ENCODE measurements at places on chromosomes 6 and 20.
A peak's percentile ranks its signal among the peaks of the same experiment; 100 is the strongest.

GRCh38 chr6:111520524-111520923 lies 37.5 kb upstream of the REV3L start:
- no peak for DNase-seq

GRCh38 chr6:96032661-96033060 lies 16.9 kb downstream of the FUT9 start:
- DNase-seq: no peak

DNA sequence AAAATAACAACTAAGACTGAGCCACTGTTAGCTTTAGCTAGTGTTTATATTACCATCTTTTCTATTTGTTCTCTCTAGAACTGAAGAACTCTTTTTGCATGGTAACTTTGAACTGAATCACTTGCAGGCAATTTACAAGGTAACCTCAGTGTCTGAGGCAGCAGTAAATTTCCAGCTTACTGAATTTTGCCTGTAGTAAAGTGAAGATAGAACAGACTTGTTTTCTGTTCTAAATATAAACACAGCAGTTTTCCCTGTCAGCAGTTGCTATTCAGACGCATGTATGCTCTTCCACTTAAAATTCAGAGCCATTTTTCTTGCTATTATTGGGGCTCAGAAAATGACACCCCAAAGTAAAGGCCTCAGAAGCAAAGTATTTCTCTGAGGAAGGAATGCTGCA lies 974.0 kb upstream of the GJE1 start:
- DNase-seq: no peak

DNA sequence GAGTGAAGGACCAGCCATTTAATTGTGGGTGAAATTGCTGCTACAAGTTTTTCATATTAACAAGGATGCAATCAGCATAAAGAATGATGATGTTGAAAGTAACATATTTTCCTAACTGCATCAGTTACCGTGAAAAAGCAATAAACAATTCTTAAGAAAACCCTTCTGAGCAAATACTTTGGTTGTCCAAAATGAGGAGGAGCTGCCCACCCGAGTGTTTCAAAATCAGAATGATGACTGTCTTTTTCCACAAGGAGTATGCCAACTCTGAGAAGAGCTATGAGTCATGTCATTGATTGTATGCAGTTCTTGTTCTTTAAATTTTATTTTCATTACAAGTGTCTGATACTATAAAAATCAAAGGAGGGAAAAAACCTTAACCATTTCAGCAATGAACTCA lies 470.5 kb downstream of the COL12A1 start:
- peak; percentile 90 for DNase-seq

DNA sequence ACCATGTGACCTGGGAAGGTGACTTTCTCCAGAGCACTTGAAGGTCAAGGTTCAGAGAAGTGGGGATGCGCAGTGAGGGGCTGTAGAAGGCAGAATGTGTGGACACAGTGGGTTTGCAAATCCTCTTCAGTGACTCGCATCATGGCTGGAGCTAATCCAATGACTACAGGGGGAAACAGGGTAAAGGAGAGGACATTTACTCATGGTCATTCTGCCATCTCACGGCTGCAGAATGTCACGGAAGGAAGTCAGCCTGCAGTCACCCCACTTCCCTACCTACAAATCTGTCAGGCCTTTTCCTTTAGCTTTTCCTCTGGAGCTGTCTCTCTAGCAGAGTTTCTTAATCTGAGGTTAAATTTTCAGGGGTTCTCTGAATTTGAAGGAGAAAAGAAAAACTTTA lies 337.6 kb downstream of the CDC5L start:
- DNase-seq: peak; percentile 33

GRCh38 chr6:135858931-135859330 lies 7.4 kb downstream of the PDE7B start:
- DNase-seq: no peak

GRCh38 chr6:44530209-44530909 lies 142.9 kb downstream of the CDC5L start:
- DNase-seq: no peak

DNA sequence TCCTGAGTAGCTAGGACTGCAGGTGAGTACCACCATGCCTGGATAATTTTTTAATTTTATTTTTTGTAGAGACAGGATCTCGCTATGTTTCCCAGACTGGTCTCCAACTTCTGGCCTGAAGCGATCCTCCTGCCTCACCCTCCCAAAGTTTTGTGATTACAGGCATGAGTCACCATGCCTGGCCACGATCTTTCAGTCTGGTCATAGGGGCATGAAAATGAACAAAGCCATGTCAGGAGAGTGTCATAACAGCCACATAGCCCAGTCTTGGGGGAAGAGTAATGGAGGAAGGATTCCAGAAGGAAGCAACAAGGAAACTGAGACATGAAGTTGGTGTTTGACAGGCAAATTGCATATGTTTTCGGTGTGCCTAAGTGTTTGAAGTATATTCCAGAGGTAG lies 17.0 kb upstream of the SNX3 start:
- DNase-seq: no peak

DNA sequence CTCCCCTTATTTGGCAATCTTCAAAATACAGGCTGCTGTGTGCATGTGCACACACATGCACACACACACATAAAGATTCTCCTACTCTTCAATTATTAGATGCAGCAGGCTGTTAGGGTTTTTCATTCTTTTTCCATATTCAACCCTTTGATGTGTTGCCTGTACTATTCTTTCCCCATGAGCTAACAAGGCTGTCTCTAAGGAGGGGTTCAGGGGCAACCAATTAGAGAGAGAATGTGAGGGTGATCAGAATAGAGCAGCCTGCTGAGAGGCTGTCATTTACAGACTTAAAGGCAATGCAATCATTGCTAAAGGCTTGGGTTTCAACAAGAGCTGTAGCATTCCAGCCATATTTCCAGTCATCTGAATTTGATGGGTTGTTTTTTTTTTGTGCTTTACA lies 467.4 kb upstream of the ID4 start:
- DNase-seq: peak; percentile 7

DNA sequence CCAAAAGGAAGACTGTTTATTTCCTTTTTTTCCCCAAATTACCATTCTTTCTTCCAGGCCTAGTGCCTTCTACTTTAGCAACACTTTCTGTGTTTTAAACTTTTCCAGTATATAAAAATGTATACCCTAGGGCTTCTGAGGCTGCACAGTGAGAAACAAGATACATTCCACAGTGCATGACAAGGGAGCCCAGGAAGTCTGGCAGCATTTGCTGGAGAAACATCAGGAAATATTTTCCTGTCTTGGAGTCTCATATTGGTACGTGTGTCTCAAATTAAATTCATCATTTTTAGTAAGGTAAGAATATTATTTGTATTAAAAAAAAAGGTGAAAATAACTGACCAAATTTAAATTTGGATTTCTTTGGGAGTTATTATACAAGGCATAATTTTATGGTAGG lies 662.6 kb downstream of the RFPL4B start:
- peak; percentile 56 for DNase-seq

DNA sequence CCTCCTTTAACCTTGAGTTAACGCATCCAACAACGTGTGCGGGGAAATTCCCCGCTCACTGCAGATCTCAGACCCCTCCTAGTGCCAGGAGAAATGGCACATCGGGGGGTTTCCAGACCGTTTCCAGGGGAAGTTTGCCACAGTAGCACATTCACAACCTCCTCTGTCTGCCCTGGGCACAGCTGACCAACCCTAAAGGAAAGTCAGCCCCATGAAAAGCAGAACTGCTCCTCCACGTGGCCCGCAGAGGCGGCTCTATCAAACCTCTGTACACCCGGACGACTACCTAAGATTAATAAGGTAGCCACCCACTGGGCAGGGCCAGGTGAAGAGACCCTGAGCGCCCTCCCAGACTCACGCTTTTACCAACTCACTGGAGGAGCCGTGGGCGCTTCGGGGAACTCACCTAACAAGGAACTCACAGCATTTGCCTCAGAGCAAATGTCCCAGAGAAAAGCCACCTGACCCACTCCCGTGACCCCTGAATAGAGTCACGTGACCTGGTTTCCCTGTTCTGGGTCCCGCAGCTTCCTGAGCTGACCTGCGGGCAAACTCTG lies 93.1 kb downstream of the PRND start:
- DNase-seq: no peak

DNA sequence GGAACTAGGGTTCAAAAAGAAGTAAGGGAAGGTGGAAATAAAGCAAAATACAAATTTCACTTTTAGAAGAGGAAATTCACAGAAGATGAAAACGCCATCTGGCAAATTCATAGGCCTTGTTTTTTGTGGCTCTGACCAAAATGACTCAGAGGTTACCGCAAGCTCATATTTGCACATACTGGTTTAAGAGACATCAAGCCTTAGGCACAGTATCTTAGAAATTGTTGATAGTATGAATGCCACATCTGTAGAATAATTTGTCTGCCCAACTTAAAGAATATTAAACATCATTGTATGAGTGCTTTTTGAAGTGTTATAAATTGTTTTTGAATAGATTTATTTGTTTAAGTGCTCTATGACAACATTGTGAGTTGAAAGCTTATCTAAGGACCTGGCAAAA lies 10.6 kb downstream of the TAAR1 start:
- DNase-seq: peak; percentile 79

DNA sequence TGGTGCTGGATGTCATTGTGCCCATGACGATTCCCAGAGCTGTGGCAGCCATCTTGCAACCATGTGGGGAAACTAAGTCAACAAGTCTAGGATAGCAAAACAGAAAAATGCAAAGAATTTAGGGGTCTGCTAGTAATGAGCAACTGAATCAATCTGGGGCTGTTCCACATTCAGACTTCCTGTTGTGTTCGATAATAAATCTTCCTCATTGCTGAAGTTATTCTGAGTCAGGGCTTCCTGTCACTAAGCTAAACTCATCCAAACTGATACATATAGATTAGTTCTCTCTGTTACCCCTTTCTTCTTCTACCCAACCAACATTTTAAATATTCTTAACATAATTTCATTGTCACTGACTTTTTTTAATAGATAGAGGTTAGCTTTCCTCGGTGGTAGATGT lies 205.9 kb downstream of the HACE1 start:
- DNase-seq: no peak

- DNase-seq: no peak
Observed at GRCh38 chr20:57129303-57129702, 137.1 kb downstream of the BMP7 start.

Measured in fibroblast of lung (primary cell).